ENCODE measurements at places on chromosomes 11 and 22.

- no peak for DNase-seq
Measured at GRCh38 chr11:95483339-95483738, 252.3 kb upstream of the SESN3 start.

- DNase-seq = no peak
Measured at GRCh38 chr11:45289369-45289768, 3.2 kb upstream of the SYT13 start.

DNA sequence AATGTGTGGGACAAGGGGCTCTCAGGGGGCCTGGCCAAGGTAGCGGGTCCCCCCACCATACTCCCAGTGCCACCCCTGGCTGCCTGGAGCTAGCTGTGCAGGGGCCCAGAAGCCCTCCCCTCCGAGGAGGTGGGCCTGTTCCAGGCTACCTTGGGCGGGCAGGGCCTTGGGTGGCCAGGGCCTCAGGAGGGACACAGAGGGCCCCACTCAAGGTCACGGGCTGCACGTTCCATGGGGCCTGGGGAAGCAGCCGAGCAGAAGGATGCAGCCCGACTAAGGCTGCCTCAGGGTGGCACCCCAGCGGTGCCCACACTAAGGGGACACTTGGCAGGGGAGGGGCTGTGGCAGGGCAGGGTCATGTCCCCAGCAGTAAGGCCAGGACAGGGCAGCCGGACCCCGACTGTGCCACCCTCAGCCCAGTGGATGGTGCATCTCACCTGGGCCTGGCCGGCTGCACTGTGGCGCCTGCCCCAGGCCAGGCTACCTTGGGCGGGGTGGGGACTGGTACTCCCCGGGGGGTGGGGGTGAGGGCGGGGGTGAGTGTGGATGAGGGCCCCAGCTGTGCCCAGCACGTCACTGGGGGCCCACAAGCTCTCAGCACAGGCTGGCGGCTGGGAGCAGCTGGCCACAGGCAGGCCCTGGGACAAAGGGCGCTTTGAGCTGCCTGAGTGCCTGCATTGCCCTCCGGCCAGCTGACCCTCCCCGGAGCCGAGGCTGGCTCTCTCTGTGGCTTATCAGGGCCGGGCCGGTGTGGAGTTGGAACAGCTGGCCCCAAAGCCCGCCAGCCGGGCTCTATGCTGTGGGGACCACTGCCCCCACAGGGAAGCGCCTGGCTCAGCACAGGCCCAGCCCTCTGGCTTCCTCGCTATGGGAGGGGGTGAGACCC is 117.1 kb downstream of the KCNQ1 start:
- DNase-seq = no peak

GRCh38 chr22:25660336-25660735 is 81.7 kb upstream of the MYO18B start:
- DNase-seq = no peak

Measured in DMS 273 treated with DMSO at 0.1 percent for 48 hours (cell line).